ENCODE measurements at places on chromosomes 6 and 20. TPM values are rescaled to one million over a fixed set of nuclear protein-coding genes. Genes with fewer than 3 reads are reported as not detected.

BEND6 gene
- 11.2 TPM for total RNA-seq

CPNE5 gene
- total RNA-seq = 0.06 TPM

CST2 gene
- total RNA-seq = not detected

BHLHE23 gene
- not detected for total RNA-seq

SLC24A3 gene
- total RNA-seq = not detected

EYA4 gene
- total RNA-seq = 0.81 TPM

Data from cardiac ventricle fibroblast (primary cell).